ENCODE measurements at places on chromosomes 4 and X.

DNA sequence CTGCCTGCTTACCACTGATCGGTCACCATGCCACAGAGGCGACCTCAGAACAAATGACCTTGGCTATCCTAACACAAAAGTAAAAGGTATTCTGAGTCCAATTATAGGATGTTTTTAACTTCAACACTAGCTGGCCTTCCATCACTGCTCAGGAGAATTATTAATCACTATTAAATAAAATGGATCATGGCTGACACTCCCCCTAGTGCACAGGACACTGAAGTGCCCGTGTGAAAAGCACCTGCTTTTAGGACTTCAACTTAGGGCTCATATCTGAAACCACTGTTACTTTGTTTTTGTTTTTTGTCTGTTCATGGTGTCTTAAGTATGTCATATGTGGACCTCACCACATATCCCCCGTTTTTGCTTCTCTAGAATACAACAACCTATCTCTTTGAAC is 33.9 kb downstream of the STX18 start:
- no peak for DNase-seq

DNA sequence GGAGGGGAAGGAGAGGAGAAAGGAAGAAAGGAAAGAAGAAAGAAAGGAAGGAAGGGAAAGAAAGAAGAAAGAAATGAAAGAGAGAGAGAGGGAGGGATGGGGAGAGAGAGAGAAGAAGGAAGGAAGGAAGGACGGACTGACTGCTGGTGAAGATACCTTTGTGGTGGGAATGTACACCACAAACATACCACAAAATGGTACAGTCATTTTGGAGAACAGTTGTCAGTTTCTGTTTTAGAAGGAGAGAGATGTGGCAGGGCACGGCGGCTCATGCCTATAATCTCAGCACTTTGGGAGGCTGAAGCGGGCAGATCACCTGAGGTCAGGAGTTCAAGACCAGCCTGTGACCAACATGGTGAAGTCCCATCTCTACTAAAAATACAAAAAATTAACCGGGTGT is 40.0 kb upstream of the SHISA3 start:
- DNase-seq, result no peak

GRCh38 chr4:70269674-70270073 is 27.3 kb downstream of the CSN3 start:
- DNase-seq, result no peak

GRCh38 chr4:114734594-114734993 is 136.0 kb downstream of the UGT8 start:
- DNase-seq, result no peak

DNA sequence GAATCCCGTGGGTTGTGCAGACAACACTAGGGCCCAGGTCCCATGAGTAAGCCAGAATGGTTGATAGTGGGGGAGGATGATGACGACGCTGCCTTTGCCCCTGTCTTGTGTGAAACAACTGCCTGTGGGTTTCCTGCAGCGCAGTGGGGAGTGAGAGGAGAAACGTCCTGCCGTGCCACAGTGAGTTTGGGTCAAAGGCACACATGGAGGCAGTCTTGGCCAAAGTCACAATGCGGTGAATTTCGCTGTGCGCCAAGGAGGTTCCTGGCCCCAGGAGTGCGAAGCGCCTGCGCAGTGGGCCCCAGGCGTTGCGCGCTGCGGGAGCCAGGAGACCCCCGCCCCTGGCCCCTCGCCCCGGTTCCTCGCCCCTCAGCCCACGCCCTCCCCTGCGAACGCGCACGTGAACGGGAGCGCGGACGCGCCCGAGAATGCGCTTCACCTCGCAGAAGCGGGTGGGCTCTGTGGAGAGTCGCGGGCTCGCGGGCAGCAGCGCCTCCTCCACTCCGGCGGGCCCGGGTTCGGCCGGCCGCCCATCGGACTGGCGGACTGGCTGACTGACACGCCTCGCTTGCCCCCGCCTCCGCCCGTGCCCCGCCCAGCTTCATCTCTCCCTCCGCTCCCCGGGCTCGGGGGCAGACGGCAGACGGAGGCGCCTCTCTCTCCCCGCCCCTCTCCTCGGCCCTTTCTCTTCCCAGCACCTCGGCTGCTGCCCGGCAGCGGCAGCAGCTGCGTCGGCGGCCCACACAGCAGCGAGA is at the start of gene NUDT10:
Gene NUDT10, plus strand, starts transcription at position 635 of the 755 bp plus-strand sequence. CDS start 144 bp downstream, outside the sequence.
- peak; percentile 10 for DNase-seq

- no peak for DNase-seq
Measured at GRCh38 chr4:79147251-79147650, 178.6 kb downstream of the NAA11 start.

GRCh38 chr4:105140684-105141490 is 5.8 kb upstream of the TET2 start:
- peak; percentile 32 for DNase-seq

GRCh38 chrX:103343105-103343504 is 13.1 kb downstream of the TCEAL7 start:
- DNase-seq, result no peak
